ENCODE measurements at places on chromosomes 3 and 15.

GRCh38 chr3:61015859-61016258, 235.4 kb downstream of the FHIT start:
- no peak for DNase-seq

DNA sequence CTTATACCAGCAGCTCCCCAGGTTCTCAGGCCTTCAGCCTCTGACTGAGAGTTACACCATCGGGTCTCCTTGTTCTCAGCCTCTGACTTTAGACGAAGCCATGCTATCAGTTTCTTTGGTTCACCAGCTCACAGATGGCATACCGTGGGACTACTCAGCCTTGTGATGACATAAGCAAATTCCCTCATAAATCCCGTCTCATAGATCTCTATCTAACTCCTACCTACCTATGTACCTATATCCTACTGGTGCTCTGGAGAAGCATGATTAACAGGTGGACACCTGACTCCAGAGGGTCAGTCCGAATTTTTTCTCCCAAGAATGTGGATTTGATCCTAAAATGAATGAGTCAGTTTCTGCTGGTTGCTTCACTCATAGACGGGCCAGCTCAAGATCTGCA, 59.1 kb upstream of the CDV3 start:
- DNase-seq: no peak

DNA sequence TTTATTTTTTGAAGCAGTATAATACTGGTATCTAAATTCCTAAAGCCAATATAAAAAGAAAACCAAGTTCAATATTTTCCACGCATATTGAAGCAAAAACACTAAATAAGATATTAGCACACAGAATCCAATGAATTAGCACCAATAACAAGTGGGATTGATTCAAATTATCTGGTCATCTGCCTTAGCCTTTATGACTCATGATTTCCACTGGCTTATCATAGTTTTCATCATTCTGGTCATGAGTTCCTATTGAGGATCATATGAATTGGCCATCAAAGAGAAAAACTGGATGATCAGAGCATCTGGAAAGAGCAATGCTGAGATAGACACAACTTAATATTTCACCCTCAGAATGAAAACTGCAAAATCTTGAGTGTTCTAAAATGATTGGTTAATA, 809.9 kb downstream of the MCTP2 start:
- no peak for DNase-seq

- no peak for DNase-seq
Measured at GRCh38 chr3:11690863-11691766, 47.4 kb upstream of the VGLL4 start.

- no peak for DNase-seq
Measured at GRCh38 chr3:179174898-179175297, 26.7 kb downstream of the PIK3CA start.

All from OCI-M1 (cell line).